HT1080 (cell line): ENCODE measurements at places on chromosomes 13 and 19. TPM values are rescaled to one million over a fixed set of nuclear protein-coding genes. Genes with fewer than 3 reads are reported as not detected.
A peak's percentile ranks its signal among the peaks of the same experiment; 100 is the strongest.

The ANKRD10 gene
- 47.4 and 59.7 TPM in 2 replicates for total RNA-seq

The SBNO2 gene
- 28.2 and 31.7 TPM in 2 replicates for total RNA-seq

The ZIK1 gene
- 0.51 and 1.5 TPM in 2 replicates for total RNA-seq

The MAB21L1 gene
- total RNA-seq = not detected in 2 replicates

The CLEC17A gene
- total RNA-seq = not detected in 2 replicates

DNA sequence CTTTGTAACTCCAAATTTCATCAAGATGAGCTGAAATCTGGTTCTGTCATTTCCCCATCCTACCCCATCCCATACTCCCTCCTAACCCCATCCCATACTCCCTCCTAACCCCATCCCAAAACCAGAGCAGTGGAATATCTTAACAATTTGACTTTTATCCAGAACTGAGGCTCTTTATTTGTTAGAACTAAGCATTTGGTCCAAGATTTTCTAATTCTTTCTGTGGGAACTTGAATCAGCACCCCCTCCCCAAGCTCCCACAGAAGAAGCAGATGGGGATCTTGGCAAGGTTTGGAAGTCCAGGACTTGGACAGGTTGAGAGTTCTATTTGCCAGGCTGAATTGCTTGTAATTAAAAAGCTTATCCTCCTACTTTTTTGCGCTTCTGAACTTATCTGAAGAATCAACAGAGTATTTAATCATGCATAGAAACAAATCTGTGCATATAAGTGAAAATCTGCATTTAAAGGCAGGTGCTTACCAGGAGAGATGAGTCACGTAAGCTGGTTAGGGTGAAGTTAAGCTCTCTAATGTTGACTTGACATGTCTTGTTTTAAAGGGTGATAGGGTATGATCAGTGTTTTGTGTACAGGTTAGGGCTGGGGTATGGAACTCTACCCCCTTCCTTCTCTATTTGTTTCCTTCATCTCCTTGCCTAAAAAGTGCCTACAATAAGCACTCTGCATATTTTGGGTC lies 111.1 kb downstream of the COG6 start:
- no peak for DNase-seq

GRCh38 chr13:28485551-28485950 lies 9.4 kb downstream of the FLT1 start:
- no peak for DNase-seq

DNA sequence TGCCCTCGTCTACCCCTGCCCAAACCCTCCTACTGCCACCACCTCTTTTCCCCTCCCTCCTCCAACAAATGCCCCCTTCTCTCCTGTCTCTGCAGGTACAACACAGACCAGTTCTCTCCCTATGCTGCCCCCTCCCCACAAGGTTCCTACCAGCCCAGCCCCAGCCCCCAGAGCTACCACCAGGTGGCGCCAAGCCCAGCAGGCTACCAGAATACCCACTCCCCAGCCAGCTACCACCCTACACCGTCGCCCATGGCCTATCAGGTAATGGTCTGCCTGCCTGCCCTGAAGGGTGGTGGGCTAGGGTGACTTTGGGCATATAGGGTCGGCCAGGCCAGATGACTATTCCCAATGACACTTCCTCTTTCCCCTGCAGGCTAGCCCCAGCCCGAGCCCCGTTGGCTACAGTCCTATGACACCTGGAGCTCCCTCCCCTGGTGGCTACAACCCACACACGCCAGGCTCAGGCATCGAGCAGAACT lies 6.5 kb upstream of the TIMM50 start:
- DNase-seq = no peak

- DNase-seq = no peak
Measured at GRCh38 chr13:102045731-102046130, 356.1 kb downstream of the FGF14 start.

DNA sequence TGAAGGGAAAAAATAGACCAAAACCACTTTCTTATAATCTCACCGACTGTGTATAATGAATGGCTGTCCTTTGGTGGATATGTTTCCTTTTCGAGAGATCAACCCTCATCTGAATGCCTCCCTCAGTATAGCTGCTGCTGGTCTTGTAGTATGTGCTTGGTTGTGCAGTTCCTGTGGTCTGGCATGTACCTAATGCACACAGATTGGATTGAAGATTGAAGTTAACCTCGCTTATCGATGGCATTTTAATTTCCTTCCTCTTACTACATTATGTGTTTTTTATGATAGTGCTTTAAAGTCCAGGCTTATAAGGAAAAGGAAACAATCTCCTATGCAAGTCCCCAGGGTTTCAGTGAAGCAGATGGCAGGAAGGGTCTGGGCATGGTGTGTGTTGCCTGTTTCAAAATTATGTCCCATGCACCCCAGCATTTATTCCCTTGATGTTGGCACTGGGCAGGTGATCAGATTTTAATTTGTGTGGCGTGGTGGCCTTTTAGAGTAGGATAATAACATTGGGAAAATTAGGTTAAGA lies 334.1 kb downstream of the SHISA2 start:
- DNase-seq = no peak

GRCh38 chr13:21537105-21537504 lies 66.9 kb downstream of the MICU2 start:
- no peak for DNase-seq

GRCh38 chr19:49570997-49571676 lies 9.2 kb downstream of the NOSIP start:
- peak; percentile 55 for DNase-seq

- no peak for DNase-seq
Measured at GRCh38 chr13:67776151-67776550, 546.0 kb upstream of the PCDH9 start.

DNA sequence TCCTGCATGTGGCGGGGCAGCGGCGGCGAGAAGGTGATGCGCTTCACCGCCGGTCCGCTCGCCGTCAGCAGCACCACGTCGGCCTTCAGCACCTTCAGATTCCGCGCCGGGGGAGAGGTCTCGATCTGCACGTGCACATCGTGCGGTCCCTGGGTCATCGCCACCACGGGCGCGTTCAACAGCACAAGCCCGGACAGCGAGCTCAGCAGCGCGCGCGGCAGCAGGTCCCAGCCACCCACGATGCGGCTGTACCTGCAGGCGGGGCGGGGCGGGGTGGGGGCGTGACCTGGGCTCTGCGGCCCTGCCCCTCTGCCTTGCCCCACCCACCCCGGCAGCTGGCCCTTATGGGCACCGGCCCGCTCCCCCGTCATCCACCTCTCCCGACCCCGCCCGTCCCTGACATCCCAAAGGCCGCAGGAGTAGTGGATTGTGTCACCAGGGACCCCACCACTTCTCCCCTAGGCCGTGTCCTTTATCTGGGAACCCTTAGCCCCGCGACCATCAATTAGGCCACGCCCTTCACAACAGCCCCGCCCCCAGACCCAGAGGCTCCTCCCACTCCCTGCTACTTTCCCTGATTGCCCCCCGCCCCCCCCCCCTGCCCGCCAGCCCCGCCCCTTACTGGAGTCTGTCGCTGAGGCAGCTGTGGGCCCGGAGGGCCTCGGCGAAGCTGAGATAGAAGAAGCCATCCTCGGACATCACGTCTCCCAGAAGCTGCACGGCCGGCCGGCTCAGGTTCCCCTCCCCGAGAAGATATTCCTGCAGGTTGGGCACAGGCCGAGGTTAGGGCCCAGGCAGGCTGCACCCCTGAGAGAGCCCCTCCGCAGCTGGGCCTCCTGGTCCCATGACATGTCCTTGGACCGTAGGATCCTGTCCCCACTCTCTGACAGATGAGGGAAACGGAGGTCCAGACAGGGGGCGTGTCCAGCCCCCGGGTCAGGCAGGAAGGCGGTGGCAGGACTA lies 6.1 kb downstream of the IL4I1 start:
- no peak for DNase-seq

- DNase-seq = peak; percentile 7
Measured at GRCh38 chr13:106911020-106911419, 343.1 kb upstream of the ARGLU1 start.
